ENCODE measurements at places on chromosomes 11 and 22. TPM values are rescaled to one million over a fixed set of nuclear protein-coding genes. Genes with fewer than 3 reads are reported as not detected.

OR10D3 gene
- not detected for total RNA-seq

OR51B5 gene
- 0.67 TPM for total RNA-seq

DNA sequence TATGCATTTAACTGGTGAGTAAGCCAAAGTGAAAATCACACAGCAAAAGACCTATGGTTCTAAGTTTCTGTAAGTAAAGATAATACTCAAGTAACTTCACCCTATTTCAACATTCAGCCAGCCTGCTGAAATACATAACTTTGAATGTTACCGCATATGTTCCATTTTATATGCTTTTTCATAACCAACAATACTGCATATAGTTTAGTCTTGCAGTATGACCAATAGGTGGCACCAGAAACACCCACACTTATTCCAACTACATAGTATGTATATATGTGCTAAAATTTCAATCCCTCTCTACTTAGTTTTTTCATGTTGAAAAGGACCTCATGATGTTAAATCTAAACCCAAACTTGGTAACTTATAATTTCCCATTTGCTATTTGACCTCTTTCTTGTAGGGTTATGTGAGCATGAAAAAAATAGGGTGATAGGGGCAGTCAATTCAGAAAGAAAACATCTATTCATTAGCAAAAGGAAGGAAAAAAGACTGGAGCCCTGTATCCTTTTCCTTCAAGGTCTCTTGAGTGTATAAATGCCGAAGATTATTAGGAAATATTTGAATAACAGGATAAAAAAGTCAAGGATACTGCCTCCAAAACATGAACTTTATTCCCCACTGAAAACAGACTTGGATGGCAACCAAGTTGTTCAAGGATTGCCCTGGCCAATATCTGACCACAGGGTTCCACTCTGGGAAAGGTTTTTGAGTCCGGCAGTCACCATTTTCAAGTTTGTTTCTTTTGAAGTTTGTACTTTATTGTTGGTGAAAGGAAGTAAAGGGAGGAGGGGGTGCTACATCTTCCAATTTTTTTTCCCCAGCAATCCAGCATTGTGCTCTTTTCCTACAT lies 23.8 kb upstream of the FZD4 start:
- H3K36me3 ChIP-seq = no peaks in the 10 kb centered on the region
- peak; percentile 44 for DNase-seq
- H3K4me1 ChIP-seq = no peaks in the 10 kb centered on the region
- no peaks in the 10 kb centered on the region for H3K27me3 ChIP-seq

DNA sequence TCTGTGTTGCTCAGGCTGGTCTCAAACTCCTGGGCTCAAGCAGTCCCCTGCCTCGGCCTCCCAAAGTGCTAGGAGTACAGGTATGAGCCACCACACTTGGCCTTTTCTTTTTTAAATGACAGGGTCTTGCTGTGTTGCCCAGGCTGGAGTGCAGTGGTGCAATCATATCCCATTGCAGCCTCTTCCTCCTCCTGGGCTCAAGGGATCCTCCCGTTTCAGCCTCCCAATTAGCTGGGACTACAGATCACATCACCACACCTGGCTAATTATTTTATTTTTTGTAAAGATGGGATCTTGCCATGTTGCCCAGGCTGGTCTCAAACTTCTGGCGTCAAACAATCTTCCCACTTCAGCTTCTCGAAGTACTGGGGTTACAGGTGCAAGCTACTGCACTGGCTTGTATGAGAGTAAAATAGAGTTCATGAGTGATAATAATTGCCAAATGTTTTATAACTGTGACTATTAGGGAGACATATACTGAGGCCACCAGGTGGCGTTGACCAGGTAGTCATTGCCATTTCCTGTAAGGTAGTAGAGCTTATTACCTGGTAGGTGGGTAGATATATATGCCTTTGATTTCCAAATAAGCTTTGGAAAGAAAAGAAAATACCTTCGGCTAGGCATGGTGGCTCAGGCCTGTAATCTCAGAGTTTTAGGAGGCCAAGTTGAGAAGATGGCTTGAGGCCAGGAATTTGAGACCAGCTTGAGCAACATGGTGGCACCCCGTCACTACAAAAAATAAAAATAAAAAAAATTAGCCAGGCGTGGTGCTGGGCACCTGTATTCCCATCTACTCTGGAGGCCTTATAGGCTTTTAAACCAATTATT lies 5.4 kb downstream of the FDX1 start:
- no peak overlapping the region for H3K4me3 ChIP-seq
- DNase-seq = peak; percentile 41
- peaks cover 1% of the 10 kb centered on the region for H3K36me3 ChIP-seq
- no peak overlapping the region for H3K27ac ChIP-seq
- H3K27me3 ChIP-seq = no peaks in the 10 kb centered on the region
- H3K4me1 ChIP-seq = peaks cover 16% of the 10 kb centered on the region

DNA sequence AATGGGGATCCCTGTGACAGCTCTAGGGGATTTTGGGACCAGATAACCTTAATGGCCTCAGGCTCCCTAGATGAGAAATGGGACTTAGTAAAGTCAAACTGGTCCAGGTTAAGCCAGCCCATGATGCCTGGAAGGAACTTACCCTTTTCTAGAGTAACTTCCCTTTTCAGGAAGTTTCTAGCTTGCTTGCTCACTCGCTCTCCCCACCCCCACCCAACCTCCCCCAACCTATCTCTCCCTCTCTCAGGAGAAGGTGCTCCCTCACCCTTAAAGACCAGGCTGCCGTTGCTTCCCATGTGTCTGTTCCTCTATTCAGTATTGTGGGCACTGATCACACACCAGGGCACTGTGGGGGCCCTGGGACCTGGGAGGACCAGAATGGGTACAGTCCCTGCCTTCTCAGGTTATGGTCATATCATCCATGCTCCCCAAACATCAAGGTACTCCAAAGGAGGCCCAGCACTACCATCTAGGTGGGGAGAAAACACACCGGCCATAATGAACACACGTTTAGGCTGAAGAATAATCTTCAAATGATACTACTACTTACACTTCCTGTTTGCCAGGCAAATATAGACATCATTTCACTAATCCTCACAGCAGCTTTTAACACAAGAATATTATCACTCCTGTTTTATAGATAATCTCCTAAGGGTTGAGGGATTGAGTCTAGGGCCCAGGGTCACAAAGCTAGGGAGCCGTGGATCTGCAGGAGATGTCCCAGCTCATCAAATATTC lies 18.2 kb downstream of the KCNQ1OT1 start:
- H3K4me3 ChIP-seq = no peak overlapping the region
- H3K27ac ChIP-seq = no peak overlapping the region
- no peak for DNase-seq
- H3K36me3 ChIP-seq = no peaks in the 10 kb centered on the region
- H3K27me3 ChIP-seq = no peaks in the 10 kb centered on the region
- H3K4me1 ChIP-seq = peaks cover 22% of the 10 kb centered on the region

DNA sequence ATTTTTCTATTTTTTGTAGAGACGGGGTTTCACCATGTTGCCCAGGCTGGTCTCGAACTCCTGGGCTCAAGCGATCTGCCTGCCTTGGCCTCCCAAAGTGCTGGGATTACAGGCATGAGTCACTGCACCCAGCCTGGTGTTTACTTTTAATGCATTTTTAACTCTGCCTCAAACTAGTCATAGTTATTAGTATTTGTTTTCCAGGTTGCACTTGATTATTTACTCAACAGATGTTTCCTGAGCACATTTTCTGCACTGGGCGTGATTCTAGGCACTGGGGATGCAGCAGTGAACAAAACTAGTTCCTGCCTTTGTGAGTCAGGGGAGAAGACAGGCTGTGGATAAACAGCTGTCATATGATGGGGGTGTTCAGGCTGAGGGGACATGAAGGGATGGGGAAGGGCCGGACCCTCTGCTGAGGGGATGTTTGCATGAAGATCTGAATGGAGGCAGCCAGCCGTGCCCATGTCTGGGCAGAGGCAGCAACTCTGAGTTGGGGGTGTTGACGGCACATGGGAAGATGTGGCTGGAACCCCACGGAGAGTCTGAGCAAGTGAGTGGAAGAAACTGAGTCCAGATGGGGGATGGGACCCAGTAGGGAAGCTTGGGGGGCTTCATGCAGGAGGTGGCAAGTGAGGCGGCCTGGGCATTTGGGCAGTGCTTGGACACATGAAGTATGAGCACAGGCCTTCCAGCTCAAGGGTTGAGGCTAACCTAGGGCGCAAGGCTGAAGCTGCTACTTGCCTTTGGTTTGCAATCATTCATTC lies 34.4 kb downstream of the MPPED1 start:
- no peaks in the 10 kb centered on the region for H3K27me3 ChIP-seq
- H3K4me3 ChIP-seq = no peak overlapping the region
- H3K4me1 ChIP-seq = peaks cover 4% of the 10 kb centered on the region

- no peak for DNase-seq
- no peak overlapping the region for H3K4me3 ChIP-seq
- no peak overlapping the region for H3K27ac ChIP-seq
- H3K27me3 ChIP-seq = no peaks in the 10 kb centered on the region
- no peaks in the 10 kb centered on the region for H3K36me3 ChIP-seq
These were observed 961.5 kb downstream of the FAM181B start for GRCh38 chr11:81772166-81772565.

- no peak overlapping the region for H3K27ac ChIP-seq
- no peak for DNase-seq
- peaks cover 6% of the 10 kb centered on the region for H3K4me1 ChIP-seq
- no peaks in the 10 kb centered on the region for H3K36me3 ChIP-seq
- peaks cover 7% of the 10 kb centered on the region for H3K27me3 ChIP-seq
These were observed 37.1 kb upstream of the CARS1 start for GRCh38 chr11:3094223-3094824.

Measured in B cell (primary cell).